ENCODE measurements at places on chromosomes 7 and 10.

GRCh38 chr7:83547526-83547925, 101.4 kb downstream of the SEMA3E start:
- DNase-seq: peak; percentile 74

DNA sequence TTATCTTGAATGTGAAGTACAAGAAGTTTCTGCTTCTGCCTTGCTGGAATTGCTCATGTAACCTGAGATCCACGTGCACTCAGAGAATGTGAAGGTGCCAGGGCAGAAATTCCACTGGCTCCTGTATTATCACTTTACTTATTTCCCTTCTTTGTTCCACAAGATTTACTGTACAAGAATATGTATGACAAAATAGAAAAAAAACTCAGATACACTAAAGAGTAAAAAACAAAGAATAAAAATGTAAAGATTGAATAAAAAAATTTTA, 43.0 kb downstream of the PLCE1 start:
- no peak for DNase-seq

DNA sequence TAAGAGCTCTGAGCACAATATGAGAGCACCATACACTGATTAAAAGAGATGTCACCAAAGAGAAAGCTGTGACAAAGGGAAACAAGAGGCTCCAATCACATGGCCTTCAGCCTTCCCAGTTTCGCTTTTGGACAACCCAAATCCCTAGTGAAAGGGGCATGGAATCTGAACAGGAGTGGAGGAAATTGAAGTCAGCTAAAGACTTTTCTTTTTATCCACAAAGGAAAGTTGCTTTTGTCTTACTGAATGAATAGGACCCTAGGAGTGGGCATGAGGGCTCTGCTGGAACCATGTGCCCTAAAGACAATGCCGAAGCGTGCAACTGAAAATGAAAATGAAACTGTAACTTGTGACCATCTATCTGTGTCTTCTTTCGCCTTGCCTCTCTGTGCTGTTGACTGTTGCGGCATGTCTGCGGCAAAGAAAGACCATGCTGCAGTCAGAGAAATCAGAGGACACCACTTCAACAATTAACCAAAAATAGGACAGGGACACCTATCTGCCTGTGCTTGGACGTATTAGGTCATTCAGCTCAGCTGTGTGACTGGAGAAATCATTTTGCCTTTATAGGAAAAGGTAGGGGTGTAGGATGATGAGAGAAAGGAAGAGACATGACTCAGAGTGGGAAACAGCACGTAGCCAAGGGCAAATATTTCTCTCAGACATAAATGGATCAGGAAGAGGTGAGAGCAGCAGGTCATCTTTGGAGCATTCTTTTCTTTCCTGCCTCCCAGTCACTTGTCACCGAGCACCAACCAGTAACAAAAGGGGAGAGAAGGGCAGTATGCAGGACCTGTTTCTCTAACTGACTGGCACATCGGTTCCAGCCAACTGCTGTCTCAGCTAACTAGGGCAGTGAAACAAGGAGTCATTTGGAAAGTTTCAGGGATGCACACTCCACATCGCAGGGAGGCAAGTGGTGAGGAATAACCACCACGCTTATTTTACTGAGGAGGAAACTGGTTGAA, 12.3 kb downstream of the CAV2 start:
- DNase-seq: no peak

- DNase-seq: peak; percentile 31
Observed at GRCh38 chr10:17115683-17116082, 13.9 kb downstream of the CUBN start.

DNA sequence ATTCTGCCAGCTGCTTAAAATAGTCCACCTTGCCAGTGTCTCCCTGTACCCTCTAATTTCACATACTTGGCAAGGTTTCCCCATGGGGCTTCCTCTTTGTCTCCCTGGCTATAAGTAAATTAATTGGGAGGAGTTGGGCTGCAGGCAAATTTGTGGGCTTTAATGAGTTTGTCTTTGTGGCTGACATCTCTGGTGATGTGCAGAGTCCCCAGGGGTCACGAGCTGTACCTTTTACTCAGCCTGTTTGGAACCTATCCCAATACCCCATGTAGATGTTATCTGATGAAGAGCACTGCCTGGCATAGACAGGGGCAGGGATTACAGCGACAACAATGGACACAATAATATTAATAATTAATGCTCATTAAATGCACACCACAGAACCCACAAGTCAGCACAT, 132.5 kb downstream of the SLIT1 start:
- no peak for DNase-seq

DNA sequence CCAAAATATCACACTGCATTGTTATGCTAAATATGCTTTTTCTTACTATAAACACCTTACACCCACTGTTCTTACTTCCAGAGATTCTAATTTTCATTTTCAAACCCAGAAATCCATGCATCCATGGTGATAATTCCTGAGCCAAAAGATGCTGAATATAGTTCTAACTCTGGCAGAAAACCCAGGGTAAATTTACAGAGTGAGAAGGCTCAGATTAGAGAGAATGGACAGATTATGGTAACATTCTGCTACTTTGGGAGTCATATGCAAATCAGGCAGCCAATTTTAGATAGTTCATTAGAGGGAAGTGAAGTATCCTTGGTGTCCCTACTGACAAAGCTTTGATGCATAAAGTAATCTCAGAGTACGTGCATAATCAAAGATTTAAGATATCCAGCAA, 15.4 kb upstream of the CTTNBP2 start:
- no peak for DNase-seq

- DNase-seq: no peak
Observed at GRCh38 chr10:69004821-69005220, 16.2 kb downstream of the KIFBP start.

DNA sequence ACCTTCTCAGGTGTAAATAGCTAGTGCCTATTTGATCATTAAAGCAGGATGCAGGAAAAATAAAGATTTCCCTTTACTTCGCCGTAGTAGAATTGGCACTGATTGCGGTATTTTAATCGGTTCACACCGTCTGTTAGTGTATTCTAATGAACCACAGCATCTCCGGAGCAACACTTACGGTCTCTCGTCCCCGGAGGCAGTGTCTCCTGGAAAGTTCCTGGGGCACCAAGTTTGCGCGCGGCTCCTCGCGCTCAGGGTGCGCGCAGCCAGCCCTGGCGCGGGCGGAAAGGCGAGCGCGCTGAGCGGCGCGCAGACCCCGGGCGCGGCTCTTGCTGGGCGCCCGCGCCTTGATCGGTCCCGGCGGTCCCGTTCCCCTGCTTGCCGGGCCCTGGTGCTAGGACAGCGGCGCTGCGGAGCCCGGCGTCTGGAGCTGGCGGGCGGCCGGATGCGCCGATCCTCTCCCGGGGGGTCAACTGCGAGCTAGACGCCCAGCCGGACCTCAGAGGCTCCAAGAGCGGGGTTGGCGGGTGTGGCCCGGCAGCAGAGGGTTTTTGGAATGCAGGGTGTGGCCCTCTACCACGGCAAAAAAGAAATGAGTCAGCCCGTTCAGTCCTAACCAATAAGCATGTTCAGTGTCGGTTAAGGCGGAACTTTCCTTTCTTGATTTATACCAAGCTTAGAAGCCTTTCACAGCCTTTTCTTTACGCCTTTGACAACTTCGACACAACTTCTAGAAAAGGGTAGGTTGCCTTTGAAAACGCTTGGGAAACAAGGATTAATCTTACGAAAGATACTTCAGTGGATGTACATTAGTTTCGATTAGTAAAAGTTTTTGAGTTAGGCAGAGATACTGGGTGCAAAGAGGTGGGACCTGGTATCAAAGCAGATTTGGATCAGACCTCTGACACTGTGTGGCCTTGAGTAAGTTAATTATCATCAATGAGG, 166.8 kb upstream of the ASAH2 start:
- DNase-seq: peak; percentile 81

DNA sequence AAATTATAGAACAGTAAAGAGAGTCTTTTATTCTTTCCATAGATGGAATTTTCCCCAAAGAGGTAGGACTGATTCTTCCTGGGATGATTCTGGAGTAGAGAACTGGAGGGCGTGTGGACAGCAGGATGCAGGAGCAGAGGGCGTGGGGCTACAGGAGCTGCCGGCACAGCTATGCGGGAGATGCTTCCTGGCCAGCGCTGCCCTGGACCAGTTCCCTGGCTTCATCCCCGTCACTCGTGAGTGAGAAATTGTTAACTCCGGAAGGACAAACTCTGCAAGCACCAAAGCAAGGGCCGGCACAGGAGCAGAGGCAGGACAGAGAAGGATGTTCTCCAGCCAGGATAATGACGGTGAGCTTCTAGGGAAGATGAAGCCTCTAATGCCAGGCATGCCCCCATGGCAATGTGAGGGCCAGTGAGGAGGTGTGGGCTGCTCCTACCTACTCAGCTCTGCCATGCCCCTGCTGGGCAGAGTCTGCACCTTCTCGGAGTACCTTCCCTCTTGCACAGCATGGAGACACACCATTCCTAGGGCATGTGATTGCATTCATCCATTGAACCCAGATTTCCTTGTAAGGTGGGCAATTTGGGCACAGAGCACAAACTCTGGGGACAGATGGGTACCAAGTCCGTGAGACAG, 760.9 kb upstream of the IGFBP3 start:
- peak; percentile 17 for DNase-seq

DNA sequence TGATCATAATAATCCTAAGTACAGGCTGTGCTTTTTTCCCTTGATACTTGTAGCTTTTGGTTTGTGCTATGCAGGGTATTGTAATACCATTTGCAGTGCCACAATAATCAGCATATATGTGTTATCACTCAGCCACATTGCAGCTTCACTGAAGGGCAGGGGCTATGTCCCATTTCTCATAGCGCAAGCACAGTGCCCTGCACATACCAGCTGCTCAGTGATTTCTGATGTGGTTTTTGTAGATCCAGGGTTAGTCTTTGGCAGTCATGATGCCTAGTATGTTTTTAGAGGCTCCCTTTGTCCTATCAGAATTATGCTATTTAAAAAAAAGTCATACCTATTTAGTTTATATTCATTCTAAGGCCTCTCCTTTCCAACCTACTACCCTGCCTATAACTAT, 25.8 kb downstream of the MET start:
- no peak for DNase-seq

- DNase-seq: no peak
Observed at GRCh38 chr10:75717126-75717916, 285.9 kb downstream of the LRMDA start.

- no peak for DNase-seq
Observed at GRCh38 chr7:45098983-45099839, 10.4 kb upstream of the NACAD start.

DNA sequence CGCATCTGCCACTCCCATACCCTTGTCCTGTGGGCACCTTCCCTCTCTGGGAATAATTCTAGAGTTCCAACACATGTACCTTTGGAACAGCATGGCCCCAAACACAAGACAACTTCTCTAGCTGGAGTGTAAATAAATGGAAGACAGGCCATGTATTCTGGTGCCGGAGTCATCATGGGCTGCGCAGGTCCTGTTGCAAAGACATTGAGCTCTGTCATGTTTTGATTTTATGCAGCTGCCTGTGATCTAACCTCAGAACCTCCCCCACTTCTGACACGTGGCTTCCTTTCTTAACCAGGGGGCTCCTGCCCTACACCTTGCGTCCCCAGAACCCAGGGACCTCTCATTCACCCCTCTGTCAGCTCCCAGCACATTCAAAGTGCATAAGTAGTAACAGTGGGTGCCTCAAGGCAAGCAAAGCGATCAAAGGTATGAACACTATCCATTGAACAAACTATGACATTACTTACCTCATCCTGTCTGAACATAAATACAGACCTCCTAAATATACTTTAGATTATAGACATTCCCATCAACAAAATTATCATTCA, 219.9 kb downstream of the FGFR2 start:
- DNase-seq: no peak

- DNase-seq: no peak
Observed at GRCh38 chr10:51918884-51919325, 219.5 kb upstream of the CSTF2T start.

DNA sequence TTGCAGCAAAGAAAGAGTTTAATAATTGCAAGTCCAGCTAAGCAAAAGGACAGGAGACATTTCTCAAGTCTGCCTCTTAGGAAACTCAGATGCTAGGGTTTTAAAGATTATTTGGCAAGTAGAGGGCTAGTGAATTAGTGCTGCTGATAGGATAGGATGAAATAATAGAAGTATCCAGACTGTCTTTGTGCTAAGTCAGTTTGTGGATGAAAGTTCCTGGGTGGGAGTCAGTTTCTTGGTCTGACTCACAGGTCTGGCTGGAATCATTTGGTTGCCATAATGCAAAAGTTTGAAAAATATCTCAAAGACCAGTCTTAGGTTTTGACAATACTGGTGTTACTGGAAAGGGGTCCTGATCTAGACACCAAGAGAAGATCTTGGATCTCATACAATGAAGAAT, 42.6 kb upstream of the INHBA start:
- no peak for DNase-seq

DNA sequence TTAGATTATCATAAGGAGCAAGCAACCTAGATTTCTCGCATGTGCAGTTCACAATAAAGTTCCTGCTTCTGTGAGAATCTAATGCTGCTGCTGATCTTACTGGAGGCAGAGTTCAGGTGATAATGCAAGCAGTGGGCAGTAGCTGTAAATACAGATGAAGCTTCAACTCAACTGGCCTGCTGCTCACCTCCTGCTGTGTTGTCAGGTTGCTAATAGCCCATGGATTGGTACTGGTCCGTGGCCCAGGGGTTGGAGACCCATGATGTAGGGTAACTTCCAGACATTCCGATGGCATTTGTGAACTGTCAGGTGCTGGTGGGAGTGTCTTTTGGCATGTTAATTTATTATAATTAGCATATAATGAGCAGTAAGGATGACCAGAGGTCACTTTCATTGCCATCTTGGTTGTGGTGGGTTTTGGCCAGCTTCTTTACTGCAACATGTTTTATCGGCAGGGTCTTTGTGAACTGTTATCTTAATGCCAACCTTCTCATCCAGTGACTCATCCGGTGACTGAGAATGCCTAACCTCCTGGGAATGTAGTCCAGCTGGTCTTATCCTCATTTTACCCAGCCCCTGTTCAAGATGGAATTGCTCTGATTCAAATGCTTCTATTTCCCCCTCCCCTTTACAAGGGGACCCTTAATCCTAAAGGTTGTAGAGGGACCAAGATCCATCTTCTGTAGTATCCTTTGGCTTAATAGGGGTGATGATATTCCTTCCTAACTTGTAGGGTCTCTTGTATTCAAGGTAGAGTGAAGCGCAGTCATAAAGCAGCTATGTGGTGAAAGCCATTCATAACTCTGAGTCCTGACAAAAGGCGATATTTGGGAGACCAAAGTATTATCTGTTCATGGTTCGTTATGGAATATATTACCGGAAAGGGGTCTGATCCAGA, 165.8 kb downstream of the CCSER2 start:
- DNase-seq: peak; percentile 51

GRCh38 chr10:12187321-12187905, 8.3 kb downstream of the NUDT5 start:
- DNase-seq: no peak

- DNase-seq: no peak
Observed at GRCh38 chr10:10870523-10871241, 147.0 kb upstream of the CELF2 start.

DNA sequence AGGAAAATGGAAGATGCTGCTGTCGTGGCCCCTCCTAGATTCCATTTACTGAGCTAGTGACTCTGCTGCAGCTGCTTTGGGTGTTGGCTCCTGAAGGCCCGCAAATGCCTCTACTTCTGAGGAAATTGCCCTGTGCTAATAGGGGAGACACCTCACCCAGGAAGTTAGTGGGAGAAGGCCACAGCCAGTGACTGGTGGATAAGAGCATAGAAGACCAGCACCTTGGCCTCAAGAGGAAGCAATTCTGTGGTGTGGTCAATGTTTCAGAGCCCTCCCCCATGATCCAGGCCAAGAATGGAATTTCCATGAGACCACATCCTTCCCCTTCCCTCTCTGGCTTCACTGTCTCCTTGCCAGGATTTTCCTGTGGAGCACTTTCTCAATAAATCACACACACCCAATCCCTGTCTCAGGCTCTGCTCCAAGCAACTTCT, 25.0 kb upstream of the FZD1 start:
- DNase-seq: peak; percentile 21

- DNase-seq: no peak
Observed at GRCh38 chr7:114293289-114294012, 121.2 kb upstream of the FOXP2 start.

All from Calu3 (cell line).